ENCODE measurements at places on chromosomes 2 and 18.

- no peak for DNase-seq
Measured at GRCh38 chr2:29347774-29348461, 232.7 kb downstream of the CLIP4 start.

GRCh38 chr2:46716927-46717326 is 198.7 kb downstream of the MCFD2 start:
- no peak for DNase-seq

DNA sequence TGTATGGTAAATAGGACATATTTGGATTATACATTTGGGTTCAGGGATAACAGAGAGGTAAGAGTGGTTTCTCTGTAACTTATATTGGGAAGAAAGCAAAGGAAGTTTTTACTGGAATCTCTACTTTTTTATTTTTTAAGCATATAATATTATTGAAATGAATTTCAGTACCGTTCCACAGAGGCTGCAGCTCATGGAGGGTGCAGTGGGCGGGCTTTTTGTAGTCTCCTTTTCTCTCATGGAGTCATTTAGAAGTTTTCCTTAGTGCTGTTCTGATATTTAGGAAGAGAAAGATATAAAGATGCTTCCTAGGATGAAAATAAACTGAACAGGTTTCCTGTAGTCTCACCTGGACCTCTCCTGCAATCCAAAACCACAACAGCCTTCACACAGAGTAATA is 1153.3 kb upstream of the TMEFF2 start:
- no peak for DNase-seq

- no peak for DNase-seq
Measured at GRCh38 chr2:8627019-8627691, 54.7 kb upstream of the ID2 start.

DNA sequence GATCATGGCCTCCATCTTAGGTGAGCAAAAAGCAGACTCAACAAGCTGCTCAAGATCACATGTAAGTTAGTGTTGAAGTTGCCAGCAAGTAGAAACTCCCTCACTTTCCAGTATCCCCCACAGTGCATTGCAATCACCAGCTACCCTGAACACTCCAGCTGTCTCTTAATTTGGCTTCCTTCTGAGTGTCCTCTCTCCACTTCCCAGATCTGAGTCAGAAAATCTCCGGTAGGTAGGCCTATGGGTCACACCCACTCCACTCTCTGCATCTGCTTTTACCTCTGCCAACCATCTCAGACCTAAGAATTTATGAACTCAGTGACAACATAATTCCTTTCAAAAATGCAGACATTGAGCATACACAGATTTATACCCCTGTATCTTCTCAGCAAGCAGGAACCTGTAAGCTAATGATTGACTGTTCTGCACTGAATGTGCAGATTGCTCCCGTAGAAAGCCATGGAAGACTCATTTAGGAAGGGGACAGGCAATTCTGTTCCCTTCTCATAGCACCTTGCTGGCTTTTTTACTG is 656.9 kb downstream of the EPHA4 start:
- DNase-seq = no peak

- no peak for DNase-seq
Measured at GRCh38 chr2:191170301-191170636, 19.5 kb upstream of the STAT4 start.

- DNase-seq = no peak
Measured at GRCh38 chr18:60292186-60292585, 80.4 kb downstream of the MC4R start.

- DNase-seq = peak; percentile 28
Measured at GRCh38 chr18:5584746-5585417, 41.1 kb upstream of the EPB41L3 start.

DNA sequence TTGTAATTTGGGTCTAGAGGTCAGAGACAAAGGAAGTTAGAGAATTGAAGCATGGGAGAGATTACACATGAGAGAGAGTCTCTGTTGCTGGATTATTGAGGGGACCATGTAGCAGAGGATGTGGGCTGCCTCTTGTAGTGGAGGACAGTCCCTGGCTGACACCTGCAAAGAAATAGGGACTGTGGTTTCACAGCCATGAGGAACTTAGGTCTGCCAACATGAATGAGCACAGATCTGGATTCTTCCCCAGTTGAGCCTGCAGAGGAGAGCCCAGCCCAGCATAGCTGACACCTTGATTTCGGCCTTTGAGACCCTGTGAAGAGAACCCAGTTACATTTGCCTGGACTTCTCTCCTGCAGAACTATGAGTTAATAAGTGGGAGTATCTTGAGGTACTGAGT is 179.5 kb upstream of the TWIST2 start:
- DNase-seq = no peak
